KBM-7 (cell line): ENCODE measurements at places on chromosomes 7 and 10.

DNA sequence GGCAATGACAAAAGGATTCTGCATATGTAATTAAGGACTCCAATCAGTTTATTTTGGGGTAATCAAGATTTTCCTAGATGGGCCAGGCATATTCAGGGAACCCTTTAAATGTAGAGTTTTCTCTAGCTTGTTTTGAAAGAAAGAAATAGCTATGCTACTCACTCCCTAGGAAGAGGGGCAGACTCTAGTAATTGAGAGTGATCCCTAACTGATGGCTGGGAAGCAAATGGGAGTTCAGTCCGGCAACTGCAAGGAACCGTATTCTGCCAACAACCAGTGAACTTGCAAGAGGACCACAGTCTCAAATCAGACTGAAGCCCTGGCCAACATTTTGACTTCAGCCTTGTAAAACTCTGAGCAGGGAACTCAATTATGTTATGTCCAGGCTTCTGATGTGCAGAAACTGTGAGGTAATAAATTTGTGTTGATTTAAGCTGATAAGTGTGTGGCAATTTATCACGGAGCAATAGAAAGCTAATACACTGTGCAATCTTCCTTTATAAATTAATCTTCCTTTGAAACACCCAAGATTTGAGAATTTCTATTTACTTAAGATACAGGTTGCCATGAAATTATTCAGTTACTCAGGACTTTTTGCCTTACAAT lies 14.0 kb downstream of the AOAH start:
- no peak for DNase-seq

- no peak for DNase-seq
Measured at GRCh38 chr7:137760111-137760510, 86.7 kb downstream of the DGKI start.

DNA sequence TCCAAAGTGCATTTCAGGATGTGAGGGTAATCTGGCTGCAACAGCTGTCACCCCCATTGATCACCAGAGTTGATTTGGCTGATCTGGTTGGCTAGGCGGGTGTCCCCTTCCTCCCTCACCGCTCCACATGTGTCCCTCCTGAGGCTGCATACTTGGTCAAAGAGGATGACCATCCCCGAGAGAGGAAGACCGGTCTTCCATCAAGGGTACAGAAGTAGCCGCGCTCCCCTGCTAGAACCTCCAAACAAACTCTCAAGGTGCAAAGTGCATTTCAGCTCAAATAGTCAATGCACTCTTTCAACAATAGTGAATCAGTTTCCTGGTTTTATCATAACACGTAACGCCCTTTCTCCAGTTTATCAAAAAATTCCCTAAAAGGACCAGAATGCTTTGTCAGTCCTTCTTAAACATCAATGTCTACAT lies 44.6 kb downstream of the CARD11 start:
- DNase-seq: no peak

- DNase-seq: no peak
Measured at GRCh38 chr7:13911909-13912308, 77.6 kb downstream of the ETV1 start.

DNA sequence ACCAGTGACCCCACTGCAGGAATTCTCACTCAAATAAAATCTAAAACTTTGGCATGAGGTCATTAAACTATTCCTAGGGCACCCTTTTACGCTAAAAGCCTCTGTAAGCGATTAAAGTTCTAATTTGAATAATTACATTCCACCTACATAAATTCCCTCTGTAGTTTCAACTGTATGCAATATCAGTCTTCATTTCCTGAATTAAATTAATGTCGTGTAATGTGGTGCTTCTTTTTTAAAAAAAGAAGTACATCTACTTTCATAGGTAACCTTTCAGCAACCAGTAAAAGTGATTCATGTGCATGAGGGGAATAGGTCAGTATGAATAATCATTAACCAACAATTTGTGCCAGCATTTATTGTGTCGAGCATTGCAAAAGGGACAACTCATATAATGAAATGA lies 44.7 kb downstream of the IMMP2L start:
- no peak for DNase-seq

- no peak for DNase-seq
Measured at GRCh38 chr7:36015733-36016132, 137.3 kb upstream of the EEPD1 start.

DNA sequence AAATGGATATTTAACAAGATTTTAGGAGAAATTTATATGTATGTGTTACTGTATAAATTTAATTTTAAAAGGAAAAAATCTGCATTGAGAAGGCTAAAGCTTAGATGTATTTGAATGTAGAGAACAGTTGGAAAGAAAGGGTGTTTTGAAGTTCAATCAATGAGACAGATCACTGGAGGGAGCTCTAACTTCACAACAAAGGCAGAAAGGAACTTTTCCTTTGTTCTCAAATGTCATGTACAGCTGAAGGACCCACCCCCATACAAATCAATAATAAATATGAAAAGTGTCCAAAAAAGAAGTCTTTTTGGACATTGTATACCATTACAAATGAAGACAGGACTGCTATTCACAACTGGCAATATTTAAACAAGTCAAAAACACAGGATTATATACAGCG lies 403.4 kb downstream of the DNAJB9 start:
- DNase-seq: peak; percentile 1

GRCh38 chr7:157281221-157281998 lies 55.4 kb upstream of the DNAJB6 start:
- no peak for DNase-seq

GRCh38 chr10:46523962-46524471 lies 32.4 kb downstream of the GPRIN2 start:
- no peak for DNase-seq

- DNase-seq: no peak
Measured at GRCh38 chr7:46099076-46099475, 178.0 kb upstream of the IGFBP3 start.
